RPMI8226 (cell line): ENCODE measurements at places on chromosomes 12 and 14.

GRCh38 chr12:89892436-89892835, 183.8 kb upstream of the ATP2B1 start:
- DNase-seq = no peak

- DNase-seq = peak; percentile 28
Measured at GRCh38 chr14:105591052-105591451, 64.7 kb downstream of the TMEM121 start.

DNA sequence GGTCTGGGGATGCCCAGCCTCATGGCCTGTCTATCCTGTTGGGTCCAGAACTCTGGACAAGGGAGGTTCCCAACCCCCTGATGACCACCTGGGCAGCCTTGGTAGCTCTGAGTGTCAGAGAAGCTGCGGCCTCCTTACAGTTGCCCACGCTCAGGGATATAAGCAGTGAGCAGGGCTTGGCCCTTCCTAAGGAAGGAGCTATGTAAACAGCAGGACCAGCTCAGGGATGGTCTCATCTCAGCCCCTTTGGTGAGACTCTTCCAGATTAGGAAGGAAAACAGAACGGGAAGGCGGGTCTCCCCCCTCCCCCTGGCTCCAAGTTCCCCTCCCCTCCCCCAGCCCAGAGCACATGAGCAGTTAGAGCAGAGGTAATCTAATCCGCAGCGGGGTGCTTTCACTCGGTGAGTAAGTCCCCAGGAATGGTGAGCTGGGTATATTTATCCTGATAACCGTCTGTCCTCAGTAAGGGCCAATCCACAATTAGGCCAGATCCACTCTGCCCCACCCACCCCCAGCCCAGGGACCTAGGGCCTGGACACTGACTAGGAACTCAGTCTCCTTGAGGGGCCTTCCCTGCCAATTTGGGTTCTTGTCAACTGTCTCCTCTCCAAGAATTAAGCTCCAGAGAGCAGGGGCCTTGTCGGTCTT, 29.5 kb upstream of the RPLP0 start:
- no peak for DNase-seq

DNA sequence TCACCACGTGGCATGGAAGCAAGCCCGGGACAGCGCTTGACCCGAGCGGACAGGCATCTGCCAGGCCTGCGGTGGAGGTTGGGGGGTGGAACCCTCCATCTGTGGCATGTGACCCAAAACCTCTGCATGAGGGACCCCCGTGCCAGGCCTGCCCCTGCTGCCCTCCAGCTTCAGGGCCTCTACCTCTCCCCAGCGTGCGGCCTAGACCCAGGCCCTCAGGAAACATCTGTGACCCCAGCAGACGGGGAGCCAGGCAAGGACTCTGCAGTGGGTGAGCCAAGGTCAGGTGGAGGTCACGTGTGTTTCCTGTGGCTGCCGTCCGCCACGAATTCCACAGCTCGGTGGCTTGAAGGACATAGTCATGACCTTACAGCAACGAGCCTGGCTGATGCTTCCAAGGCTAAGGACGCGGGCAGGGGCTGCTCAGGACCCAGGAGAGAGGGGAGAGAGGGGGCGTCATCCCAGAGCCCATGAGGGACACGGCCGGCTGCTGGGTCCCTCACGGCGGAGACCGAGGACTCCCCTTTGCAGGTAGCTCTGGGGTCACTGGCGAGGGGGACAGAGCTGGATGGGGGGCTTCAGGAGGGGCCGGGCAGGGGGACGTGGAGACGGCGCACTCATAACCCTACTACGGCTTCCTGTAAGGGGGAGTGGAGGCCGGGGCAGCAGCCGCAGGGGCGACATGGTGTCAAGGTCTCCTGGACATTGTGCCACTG, 91.5 kb downstream of the GALNT9 start:
- DNase-seq = no peak

- no peak for DNase-seq
Measured at GRCh38 chr12:3389986-3390385, 101.0 kb upstream of the PRMT8 start.

DNA sequence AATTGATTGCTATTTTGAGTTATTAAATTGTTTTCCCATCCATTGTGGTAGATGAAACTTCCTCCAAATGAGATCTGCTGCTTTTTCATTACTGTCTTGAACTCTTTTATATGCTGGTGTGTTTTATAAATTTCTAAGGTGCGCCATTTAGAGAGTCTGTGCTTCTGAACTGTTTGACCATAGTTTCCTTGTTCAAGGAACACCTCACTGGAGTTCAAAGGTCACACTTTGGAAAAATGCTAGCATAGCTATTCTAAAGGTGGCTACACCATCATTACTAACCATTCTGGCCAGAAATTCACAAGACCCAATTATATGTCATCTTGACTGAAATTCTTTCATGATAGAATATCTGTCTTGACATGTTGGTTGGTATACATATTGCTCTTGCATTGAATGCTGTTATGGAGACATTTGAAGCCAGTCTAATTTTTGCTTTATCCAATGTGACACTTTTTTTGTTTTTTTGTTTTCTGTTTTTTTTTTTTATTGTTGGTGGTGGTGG, 269.5 kb downstream of the PAWR start:
- DNase-seq = no peak

- DNase-seq = peak; percentile 69
Measured at GRCh38 chr12:99043319-99043914, 398.3 kb downstream of the APAF1 start.

GRCh38 chr12:51377099-51377984, 13.9 kb downstream of the GALNT6 start:
- no peak for DNase-seq

GRCh38 chr14:93267149-93267711, 60.2 kb downstream of the UBR7 start:
- DNase-seq = no peak

DNA sequence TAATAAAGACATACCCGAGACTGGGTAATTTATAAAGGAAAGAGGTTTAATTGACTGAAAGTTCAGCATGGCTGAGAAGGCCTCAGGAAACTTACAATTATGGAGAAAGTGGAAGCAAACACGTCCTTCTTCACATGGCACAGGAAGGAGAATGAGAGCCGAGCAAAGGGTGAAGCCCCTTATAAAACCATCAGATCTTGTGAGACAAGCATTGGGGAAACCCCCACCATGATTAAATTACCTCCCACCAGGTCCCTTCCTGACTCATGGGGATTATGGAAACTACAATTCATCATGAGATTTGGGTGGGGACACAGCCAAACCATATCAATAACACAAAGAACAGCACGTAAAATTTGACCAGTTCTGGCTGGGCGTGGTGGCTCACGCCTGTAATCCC, 85.6 kb upstream of the ATF7IP start:
- DNase-seq = no peak

DNA sequence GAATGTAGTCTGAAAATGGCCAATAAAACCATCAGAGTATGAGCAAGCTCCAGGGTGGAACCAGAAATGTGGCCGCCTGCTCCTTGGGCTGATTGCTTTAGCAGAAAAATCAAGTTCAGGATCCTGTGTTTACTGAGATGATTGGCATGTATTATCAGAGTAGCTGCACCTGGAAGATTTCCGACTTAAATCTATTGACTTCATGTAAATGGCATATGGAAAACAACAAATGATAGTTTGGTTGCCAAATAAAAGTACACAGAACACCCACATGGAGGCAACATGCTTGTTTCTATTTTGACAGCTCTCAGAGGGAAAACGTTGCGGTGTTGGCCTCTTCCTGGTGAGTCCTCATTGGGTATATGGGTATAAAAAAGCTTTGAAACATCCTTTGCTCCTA, 31.3 kb downstream of the SOCS2 start:
- DNase-seq = no peak

DNA sequence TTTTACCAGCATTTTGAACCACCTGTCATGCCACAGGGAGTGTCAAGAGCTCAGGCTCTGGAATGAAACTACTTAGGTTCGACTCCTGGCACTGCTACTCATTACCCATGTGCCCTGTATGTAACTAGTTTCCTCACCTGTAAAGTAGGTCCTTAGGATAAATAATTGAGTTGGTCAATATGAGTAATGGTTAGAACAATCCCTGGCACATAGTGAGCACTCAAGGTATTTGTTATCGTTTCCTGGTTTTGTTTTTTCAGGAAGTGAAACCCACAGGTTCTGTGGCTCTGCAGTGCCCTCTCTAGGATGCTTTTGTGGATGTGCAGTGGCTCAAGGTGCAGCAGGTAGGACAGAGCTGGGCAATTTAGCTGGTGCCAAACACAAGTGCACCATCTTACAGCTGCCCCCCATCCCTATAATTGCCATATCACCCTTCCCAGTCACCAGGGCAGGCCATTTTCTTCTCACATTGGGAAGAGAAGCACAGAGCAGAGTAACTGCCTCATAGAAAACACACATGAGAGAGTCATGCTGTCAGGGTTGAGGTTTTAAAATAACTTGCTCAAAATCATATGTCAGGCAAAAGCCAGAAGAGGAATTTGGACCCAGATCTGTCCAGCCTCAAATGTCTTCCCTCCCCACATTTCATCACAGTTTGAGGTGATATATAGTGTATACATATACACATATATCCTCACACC, 297.5 kb downstream of the RPAP3 start:
- peak; percentile 68 for DNase-seq

- DNase-seq = peak; percentile 65
Measured at GRCh38 chr12:121811434-121812319, 7.9 kb downstream of the SETD1B start.

DNA sequence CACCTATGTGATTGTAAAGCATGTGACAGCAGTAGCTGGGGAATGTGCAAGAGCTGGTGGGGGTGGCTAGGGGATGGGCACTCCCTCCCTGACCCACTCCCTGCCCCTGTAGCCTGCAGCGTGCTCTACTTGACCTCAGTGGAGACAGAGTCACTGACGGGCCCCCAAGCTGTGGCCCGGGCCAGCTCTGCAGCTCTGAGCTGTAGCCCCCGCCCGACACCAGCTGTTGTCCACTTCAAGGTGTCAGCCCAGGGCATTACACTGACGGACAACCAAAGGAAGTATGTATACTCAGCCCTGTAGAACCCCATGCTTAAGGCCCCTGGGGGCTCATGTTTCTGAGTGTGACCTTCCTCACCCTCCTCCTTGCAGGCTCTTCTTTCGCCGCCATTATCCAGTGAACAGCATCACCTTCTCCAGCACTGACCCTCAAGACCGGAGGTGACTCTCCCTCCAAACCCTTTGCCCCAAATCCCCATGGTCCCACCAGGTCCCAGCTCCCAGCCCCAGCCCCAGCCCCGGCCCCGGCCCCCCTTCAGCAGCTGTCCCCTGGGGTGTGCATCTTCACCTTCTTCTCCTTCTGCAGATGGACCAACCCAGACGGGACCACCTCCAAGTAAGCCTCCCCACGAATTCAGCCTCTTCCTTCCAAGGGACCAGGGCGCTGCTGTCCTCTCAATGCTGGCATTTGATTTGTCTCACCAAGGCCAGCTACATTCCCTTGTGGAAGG, 13.3 kb downstream of the TNS2 start:
- no peak for DNase-seq

DNA sequence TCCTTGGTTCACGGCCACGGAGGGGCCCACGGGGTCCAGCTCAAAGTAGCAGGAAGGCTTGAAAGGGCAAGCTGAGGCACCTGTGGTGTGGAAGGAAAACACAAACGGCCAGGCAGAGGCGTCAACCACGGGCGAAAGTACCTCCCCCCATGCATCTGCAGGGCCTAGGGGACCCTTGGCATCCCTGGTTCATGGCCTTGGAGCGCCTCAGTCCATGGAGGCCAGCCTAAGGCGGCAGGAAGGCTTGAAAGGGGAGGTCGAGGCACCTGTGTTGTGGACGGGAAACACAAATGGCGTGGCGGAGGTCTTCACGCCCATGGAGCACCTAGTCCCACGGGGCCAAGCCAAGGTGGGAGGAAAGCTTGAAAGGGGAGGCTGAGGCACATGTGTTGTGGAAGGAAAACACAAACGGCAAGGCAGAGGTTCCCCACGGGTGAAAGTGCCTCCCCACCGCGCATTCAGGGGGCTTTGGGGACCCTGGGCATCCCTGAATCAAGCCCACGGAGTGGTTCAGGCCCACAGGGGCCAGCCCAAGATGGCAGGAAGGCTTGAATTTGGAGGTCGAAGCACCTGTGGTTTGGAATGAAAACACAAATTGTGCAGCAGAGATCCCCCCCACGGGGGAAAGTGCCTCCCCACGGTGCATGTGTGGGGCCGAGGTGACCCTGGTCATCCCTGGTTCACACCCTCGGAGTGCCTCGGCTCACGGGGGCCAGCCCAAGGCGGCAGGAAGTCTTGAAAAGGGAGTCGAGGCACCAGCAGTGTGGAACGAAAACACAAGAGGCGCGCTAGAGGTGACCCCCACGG, 380.8 kb downstream of the ALG10 start:
- DNase-seq = no peak

DNA sequence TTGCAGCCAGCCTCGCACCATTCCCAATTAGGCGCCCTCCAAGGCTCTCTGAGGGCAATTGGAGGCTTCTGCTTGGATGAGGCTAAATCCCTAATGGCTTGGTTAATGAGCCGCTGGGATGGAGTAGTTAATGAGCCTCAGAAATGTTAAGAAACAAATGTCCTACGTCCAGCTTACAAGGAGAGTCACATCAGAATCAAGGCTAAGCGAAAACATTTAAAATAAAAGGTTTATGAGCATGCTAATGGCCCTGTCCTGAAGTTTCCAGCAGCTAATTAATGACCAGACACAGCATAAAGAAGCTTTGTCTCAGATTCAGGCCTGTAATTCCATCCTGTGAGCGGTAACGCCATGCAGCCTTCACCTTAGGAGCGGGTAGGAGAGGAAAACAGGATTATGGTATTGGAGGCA, 200.7 kb upstream of the BCL2L14 start:
- no peak for DNase-seq

DNA sequence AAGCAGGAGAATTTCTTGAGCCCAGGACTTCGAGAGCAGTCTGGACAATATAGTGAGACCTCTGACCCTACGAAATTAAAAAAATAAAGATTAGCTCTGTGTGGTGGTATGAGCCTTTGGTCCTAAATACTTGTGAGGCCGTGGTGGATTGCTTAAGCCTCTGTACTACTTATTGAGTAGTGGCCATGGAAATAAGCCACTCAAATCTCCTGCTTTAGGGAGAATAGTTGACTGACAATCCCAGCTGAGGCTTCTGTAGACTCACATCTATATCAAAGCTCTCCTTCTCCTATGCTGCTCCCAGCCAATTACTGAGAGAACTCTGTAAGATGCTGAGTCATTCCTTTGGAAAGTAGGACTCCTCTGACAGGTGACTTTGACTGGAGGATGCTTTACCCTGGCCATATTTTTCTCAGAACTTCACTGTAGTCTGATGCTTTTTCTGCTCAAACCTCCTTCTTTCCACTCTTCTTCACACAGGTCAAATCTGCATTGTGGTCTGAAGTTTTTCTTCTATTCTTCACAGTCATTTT, 420.2 kb downstream of the SLC6A15 start:
- DNase-seq = no peak

- no peak for DNase-seq
Measured at GRCh38 chr12:52861511-52861910, 12.7 kb upstream of the KRT78 start.

DNA sequence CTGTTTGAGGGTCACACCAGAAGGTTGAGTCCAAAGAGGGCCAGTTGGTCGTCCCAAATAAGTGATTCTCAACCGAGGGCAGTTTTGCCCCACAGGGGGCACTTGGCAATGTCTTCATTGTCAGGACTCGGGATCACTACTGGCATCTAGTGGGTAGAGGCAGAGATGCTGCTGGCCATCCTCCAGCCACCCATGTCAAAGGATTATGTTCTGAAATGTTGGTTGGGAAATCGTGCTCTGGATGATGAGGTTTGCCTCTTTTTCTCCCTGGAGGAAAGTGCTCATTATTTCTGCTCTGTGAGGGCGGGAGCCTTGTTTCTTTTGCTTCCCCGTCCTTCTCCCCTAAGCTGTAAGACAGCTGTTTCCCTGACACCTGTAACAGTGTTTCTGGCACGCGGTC, 3.6 kb downstream of the ZNF839 start:
- peak; percentile 38 for DNase-seq

GRCh38 chr12:99769396-99769980, 121.9 kb downstream of the GARIN6 start:
- no peak for DNase-seq

GRCh38 chr12:98373025-98373554, 142.3 kb upstream of the TMPO start:
- peak; percentile 45 for DNase-seq
